Foreskin keratinocyte (primary cell): ENCODE measurements at places on chromosomes 4 and X. TPM values are rescaled to one million over a fixed set of nuclear protein-coding genes. Genes with fewer than 3 reads are reported as not detected.

DNA sequence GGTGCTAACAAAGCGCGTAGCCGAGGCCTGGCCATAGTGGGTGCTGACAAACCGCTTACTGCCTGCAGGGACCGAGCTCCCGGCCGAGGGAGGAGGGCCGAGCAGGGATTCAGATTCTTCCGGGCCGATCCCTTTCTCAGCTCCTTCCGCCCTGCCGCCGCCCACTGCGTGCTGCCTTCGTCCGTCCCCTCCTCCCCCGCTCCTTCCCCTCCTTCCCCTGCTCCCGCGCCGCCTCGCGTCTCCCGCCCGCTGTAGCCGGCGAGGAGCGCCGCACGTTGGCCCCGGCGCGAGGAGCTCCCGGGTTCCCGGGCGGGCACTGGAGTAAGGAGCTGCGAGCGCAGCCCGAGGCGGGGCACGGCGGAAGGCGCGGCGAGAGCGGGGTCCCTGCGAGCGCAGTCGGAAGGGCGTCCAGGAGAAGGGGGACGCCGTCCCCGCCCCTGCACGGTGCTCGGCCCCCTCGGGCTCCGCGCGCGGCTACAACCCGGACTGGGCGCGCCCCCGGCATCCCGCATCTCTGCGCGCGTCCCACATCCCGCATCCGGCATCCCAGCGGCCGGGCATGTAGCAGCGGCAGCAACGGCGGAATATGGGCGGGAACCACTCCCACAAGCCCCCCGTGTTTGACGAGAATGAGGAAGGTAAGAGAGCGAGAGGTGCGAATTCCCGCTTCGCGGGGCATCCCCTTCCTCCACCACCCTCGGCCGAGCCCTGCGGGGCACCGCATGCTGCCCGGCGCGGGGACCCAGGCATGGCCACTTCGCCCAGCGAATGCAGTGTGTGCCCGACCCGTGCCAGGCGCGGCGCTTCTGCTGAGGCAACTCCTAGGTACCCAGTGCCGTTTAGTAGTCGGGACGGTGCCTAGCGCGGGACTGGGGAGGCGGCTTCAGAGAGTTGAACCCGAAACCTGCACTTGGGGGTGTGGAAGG, at the start of gene STK32B:
Gene STK32B (plus strand): TSS at position 203 of the 926 bp plus-strand sequence.
- peak; percentile 79 for DNase-seq

GRCh38 chr4:23122666-23123400, 430.1 kb downstream of the GBA3 start:
- no peak for DNase-seq

DNA sequence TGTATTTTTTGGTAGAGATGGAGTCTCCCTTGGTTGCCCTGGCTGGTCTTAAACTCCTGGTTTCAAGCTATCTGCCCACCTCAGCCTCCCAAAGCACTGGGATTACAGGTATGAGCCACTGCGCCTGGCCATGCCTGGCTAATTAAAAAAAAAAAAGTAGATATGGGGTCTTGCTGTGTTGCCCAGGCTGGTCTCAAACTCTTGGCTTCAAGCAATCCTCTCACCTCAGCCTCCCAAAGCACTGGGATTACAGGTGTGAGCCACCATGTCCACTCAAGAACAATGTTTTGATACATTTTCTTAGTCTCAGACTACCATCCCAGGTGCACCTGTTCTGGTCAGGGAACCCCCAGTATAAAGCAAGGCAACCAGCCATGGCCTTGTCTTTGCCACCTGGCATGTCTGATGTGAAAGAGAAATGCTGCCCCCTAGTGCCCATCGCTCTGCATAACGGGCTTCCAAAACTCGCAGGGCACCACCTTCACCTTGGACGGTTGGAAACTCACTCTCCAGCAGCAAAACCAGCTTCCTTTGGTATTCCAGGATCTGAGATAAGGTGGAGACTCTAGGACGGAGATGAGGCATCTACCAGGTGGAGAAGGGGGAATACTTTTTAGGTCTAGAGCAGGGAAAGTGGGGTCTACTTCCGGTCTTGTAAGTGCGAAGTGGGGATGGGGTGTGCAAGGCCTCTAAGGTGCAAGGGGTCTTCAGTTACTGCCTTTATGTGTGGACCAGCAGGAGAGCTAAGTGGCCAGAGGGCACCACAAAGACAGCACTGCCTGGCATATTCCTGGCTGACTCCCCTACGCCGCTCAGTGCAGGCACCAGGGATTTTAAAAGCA, 47.7 kb upstream of the AFAP1 start:
- DNase-seq, result peak; percentile 56

- DNase-seq, result peak; percentile 73
Measured at GRCh38 chrX:116499780-116500179, 37.0 kb upstream of the CT83 start.

GRCh38 chr4:23920716-23921446, 31.0 kb upstream of the PPARGC1A start:
- no peak for DNase-seq

- DNase-seq, result no peak
Measured at GRCh38 chr4:151952137-151952536, 191.3 kb upstream of the GATB start.

The BBS12 gene
- 1.6 TPM in 2 replicates for polyA plus RNA-seq

The CFAP99 gene
- not detected in 2 replicates for polyA plus RNA-seq

The LANCL3 gene
- 0.75 and 0.76 TPM in 2 replicates for polyA plus RNA-seq

The VEGFC gene
- 74.6 and 91.5 TPM in 2 replicates for polyA plus RNA-seq

The NLGN4X gene
- 0.01 and 0.04 TPM in 2 replicates for polyA plus RNA-seq

The MMRN1 gene
- not detected in 2 replicates for polyA plus RNA-seq
